ENCODE measurements at places on chromosomes 1 and 21.

GRCh38 chr1:213994888-213995287 is 7.1 kb downstream of the PROX1 start:
- DNase-seq = no peak

GRCh38 chr1:248793592-248793991 is 32.1 kb downstream of the SH3BP5L start:
- no peak for DNase-seq

GRCh38 chr1:158025576-158026230 is 32.3 kb downstream of the KIRREL1 start:
- no peak for DNase-seq

- DNase-seq = no peak
These were observed 7.4 kb downstream of the WNT2B start for GRCh38 chr1:112516141-112516540.

DNA sequence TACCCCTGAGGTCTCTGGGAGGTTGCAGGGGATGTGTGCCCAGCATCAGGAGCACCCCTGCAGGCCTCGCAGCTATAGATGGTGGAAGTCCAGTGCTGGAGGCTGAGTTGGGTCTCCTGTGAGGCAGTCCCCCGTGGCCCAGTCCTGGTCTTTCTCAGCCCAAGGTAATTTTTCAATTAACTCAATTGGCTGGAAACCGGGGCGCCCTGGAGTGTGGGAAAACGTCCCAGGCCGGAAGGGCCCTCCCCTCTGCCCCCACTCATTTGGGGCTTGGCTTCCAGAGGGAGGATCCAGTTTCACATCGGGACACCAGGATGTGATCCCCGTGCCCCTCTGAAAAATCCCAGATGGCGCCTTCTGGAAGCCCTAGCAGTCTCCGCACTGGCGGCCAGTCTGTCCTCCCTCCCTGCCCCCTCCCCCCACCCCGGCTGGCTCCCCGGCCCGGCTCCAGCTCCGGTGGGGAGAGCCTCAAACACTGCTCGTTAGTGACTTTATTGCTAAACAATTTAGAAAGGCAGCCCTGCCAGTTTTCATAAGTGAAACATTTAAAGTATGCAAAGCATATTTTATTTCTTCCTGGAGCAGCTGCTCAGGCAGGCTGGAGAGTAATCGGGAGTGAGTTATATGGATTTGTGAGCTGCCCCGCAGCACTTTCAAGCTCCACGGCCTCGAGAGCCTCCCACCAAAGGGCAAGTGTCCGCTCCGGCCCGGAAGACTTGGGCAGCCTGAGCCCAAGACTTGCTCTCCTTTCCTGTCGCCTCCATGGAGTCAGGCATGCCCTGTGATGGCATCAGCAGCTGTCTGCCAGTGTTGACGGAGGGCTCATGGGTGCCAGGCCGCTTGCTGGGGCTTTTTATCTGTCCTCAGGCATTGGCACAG is 208.2 kb upstream of the TMEM51 start:
- no peak for DNase-seq

DNA sequence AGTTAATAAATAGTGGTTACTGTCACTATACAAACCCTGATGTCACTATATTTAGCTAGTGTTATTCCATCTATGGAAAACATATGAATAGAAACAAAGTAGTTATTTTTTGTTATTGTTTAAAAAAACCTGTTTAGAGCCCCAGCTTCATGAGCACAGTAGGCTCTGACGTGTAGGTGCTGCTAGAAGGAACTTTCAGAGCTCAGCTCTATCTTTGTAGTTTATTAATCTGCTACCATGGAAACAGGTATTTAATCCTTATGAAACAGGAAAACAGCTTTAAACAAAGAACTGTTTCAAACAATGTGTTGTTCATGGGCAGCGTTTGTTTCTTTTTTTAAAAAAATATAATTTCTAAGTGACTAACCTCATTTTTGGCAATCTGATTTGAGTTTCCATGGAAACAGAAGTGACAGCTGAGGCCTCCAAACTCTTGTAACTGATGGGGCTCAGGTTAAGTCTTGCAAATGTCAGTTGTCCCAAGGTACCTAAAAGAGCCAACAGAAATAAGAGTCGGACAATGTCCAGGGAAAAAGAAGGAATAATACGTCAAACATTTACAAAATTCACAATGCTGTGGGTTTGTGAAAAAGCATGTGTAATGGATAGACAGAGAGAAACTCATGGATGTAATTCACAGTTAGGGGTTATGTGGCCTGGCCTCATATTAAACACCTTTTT is 162.0 kb upstream of the C21orf91 start:
- no peak for DNase-seq

DNA sequence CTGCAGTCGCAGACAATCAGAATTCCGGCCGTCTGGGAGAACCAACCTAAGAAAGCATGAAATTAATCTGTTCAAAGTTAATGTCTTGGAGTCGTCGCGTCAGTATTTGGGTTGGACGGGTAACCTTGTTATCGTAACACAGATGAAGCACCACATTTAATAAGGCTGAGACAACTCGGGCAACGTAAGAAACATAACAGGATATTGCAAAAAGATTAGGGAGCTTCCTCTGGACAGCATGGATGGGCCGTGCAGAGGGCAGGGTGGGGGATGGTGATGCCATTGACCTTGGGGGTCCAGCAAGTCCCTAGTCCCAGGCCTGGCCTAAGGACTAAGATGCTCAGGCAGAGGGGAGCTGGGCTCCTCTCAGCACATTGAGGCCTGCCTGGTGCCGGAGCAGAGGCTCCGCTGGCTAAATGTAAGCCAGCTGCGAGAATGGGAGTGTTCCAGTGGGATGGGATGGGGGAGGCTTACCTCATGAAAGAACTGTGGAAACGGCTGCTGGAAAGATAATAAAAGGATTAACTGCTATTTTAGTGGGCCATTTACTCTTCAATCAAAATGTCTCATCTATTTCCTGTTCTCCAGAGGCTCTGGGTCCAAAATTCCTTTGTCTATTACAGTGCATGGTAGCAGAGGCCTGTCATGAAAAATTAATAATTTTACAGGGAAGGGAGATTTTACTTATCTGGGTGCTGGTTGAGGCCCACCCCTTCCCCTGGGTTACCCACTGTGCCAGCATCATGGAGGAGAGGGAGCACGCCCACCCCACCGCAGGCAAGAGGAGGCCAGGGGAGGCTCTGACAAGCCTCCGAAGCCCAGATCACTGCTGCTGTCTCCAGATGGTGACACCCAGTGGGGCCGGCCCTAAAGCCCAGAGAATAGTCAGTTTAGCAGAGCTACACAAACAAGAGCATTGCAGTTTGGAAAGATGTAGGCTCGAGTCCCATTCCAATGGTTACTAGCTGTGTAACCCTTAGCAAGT is 131.6 kb downstream of the DMRTB1 start:
- DNase-seq = no peak
